Fibroblast of pulmonary artery (primary cell): ENCODE measurements at places on chromosomes 7 and 10.
A peak's percentile ranks its signal among the peaks of the same experiment; 100 is the strongest.

GRCh38 chr7:23445326-23445725 lies 25.0 kb downstream of the IGF2BP3 start:
- DNase-seq = no peak

DNA sequence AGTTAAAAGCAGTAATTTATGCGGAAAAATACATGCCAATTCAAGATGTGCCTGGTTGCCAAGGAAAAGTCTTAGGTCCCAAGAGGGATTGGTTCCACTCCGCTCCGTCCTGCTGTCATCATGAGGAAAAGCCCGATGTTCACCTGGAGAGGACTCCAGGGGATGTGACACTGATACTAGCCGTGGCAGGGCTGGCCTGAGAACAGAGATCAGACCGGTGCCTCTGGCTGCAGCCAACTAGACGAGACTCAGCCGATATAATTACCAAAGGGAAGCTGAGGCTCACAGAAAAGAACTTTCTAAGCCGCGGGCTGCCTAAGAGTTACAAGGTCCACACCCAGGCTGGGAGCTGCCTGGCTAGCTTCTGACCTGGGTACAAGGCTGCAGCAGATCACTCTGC lies 81.3 kb upstream of the UNC5B start:
- DNase-seq = no peak

DNA sequence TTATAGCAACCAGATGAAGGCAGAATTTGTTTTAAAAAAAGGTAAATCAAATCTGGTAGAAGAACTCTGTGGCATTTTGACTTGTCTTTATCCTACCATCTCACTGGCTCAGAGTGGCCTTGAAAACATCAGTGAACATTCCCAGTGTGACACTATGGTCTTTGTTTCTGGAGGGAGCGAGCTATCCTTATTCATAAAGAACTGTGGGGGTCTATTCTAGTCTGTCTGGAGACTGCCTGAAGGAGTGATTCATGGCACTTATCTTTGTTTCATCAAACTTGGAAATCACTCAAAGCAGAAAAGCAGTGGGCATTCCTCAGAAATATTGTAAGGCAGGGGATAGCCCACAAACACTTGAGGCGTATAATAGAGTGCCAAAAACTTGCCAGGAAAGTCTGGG lies 719.1 kb downstream of the PCDH15 start:
- no peak for DNase-seq

GRCh38 chr10:129094233-129094632 lies 372.8 kb upstream of the MGMT start:
- no peak for DNase-seq

GRCh38 chr7:33959676-33960075 lies 54.3 kb downstream of the BMPER start:
- DNase-seq = no peak

DNA sequence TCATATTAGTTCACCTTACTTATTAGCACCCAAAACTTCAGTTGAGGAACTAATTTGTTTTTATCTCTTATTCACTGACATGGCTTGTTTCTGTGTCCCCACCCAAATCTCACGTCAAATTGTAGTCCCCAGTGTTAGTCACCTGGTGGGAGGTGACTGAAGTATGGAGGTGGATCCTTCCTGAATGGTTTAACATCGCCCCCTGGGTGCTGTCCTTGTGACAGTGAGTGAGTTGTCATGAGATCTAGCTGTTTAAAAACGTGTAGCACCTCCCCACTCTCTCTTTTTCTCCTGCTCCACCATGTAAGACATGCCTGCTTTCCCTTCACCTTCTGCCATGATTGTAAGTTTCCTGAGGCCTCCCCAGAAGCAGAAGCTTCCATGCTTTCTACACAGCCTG lies 75.0 kb upstream of the HECTD2 start:
- DNase-seq = no peak

DNA sequence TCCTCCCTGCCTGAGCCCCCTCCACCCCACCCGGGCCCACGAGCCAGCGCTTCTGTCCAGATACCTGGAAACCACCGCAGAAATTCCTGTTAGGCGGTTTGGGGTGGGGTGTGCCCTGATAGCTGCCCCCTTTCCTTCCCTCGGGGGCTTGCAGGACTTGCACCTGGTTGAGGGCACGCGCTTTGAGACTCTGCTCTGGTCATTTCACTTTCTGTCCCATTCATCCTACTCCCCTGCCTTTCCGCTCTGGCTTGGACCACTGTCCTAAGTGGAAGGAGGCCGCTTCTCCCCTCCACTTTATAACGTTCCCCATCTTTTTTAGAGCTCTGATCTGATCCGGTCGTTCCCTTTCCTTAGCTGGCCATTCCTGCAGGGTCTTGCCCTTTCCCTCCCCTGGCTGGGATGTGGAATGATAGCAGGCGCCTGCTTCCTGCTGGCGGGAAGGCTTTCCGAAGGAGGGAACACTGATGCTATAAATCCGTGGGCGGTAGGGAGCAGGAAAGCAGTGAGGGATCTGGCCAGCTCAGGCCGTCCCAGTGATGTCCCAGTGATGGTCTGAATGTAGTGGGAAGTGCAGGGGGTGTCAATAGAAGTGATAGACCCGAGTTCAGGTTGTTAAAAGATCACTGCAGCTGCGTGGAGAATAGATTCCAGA lies 852 bp upstream of the PRKAR1B start:
- DNase-seq = peak; percentile 26

DNA sequence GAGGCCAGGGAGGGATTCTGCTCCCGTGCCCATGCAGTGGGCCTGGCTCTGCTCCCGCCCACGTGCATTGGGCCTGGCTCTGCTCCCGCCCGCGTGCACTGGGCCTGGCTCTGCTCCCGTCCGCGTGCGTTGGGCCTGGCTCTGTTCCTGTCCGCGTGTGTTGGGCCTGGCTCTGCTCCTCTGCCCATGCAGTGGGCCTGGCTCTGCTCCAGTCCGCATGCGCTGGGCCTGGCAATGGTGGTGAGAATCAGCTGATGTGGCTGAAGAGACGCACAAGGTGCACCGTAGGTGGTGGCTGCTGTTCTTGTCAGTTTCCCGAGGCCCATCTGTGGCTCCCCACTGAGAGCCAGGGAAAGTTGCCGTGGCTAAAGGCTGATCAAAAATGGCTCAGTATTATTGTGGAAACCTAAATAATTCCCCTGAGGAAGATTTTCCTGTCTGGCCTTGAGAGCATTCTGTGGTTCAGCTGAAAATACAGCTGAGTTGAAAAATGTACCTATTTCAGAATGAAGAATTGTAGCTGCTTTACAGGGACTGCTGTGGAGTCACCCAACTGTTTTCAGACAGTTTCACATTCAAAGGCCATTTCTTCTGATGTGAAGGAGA lies 572.4 kb downstream of the GLRX3 start:
- DNase-seq = no peak

GRCh38 chr10:29166713-29167112 lies 122.2 kb upstream of the LYZL1 start:
- DNase-seq = no peak

GRCh38 chr7:151755131-151755801 lies 121.6 kb downstream of the PRKAG2 start:
- DNase-seq = peak; percentile 49

DNA sequence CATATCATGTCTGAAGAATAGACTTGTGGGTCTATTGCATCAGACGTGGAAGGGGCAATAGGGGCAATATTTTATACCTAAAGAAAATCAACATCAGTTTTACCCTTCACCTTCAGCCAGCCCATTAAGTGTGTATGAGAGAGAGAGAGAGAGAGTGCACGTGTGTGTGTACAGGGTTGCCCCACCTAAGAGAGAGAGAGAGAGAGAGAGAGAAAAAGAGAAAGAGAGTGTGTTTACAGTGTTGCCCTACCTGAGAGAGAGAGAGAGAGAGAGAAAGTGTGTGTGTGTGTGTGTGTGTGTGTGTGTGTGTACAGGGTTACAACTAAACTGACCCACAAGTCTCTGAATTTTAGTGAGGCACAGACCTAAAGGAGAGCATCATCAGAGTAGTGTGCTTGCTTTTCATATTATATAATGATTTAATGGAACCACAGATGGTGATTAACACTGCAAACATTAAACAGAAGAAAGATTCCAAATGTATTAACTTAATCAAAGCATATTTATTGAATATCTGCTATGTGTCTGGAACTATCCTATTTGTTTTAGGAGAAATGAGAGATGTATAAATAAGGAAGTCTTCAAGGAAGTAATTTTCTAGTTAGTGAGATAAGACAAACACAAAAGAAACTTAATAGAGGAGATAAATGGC lies 66.8 kb downstream of the CD36 start:
- no peak for DNase-seq

- DNase-seq = no peak
Observed at GRCh38 chr10:103990531-103990930, 23.6 kb downstream of the SLK start.

DNA sequence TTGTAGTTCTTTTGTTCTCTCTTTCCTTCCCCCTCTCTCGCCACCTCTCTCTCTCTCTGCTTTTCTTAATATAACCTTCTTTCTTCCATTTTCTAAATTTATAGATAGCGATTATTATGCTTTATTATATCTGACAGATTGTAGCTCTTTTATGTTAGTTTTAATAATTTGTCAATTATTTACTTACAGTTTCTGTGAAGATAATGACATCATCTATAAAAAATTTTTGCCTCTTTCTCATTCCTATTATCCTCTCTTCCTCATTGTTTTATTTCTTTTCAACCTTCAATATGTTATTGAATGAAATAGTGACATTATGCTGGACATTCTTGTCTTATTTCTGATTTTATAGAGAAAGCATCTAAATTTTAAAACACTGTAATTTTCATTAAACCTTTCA lies 469.6 kb upstream of the NRG3 start:
- no peak for DNase-seq

DNA sequence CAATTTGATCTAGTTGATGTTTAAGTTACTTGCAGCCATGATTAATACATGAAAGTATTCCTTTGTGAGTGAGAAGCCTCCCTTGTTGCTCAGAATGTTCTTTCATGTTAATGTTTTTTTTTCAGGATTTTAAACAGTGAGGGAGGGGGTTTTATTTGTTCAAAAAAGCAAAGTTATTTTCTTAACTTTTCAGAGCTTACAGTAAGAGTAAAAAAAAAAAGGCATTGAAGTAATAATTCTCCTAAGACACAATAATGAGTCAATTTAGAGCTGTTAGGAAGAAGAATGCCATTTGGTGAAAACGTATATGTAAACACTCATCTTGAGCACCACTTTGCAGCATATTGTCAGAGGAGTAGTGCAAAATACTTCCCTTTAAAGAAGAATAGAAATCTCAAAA lies 105.8 kb downstream of the SEMA3A start:
- DNase-seq = no peak

GRCh38 chr10:82887488-82887887 lies 1012.5 kb downstream of the NRG3 start:
- DNase-seq = no peak

DNA sequence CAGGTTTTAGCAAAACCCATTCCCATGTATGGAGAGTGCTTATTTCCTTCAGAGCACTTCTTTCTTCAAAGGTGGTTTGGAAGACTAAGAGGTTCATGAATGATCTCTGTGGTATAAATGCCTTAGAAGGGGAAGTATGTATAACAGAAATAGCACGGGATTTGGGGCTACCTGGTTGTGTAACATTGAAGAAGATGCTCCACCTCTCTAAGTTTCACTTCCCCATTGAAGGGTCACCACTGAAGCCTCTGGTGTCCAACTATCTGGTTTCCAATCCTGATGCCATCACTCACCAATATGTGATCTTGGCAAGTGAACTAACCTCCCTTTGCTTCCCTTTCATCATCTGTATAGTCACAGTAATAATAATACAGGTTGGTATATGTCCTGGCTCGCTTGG lies 37.2 kb downstream of the CYCS start:
- DNase-seq = no peak

DNA sequence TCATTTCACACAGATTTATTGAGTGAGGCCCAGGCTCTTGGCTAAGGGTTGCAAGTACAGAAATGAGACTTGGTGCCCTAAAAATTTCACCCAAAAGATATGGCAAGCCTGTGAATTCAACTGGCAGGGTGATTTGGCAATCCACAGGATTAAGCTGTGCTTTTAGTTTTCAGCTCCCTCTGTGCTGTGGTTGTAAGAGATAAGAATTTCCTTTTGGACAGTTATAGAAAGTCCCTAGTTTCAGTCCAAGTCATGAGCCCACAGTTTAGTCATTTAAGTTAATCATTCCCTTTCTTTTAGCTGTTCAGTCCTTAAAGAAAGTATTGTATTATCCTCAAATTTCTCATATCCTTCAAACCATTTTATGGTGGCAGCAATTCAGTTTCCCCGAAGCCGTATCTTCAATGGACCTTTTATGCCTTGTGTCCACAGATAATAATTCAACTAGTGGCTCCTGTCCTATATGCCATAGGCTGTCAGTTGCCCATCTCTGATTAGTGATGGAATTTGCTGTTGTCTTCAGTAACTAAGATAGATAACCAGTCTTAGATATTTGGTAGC lies 73.4 kb upstream of the NAMPT start:
- peak; percentile 88 for DNase-seq

DNA sequence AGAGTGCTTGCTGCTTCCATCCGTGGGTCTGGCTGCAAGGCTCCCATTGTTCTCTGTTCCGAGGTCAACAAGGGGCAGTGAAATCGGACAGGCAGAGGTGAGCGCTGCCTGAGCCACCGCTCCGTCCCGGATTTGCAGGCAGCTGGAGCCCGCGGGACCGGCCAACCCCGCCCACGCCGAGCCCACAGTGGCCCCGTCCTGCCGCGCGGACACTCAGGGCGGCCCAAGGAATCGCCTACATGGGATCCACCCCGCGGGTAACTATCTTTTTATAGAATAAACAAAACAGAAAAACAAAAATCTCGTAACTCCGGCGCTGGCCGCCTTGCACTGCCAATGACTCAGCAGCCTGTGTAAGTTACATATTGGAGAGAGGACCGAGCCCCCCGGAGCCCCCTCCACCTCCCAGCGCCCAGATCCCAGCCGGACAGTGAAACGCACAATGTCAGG lies 1.9 kb downstream of the BNIP3 start:
- peak; percentile 40 for DNase-seq

DNA sequence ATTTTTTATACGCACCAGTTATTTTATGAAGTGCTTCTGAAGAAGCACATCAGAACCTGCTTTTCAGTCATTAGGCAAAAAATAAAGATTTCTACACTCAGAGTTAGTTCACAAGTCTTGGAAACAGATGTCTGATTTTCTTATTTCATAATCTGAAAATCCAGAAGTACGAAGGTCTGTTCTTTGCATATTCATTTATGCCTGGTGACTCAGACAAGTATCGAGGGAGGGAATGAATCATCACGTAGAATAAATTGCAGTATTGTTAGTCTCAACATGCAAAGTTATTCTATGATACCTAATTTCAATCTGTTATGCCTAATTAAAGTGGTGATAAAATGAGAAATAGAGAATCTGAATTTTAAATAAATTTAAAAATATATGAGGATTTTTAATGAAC lies 113.6 kb upstream of the SEM1 start:
- DNase-seq = peak; percentile 5

GRCh38 chr7:116557066-116557585 lies 32.3 kb downstream of the CAV1 start:
- DNase-seq = no peak

- DNase-seq = no peak
Observed at GRCh38 chr7:47678641-47679380, 96.9 kb upstream of the TNS3 start.

GRCh38 chr10:106819490-106819889 lies 345.0 kb downstream of the SORCS1 start:
- DNase-seq = no peak
